CD4-positive, alpha-beta T cell treated with Interleukin-6 at 100 ng/mL for 8 hours (primary cell): ENCODE measurements at places on chromosomes 12 and 14.

DNA sequence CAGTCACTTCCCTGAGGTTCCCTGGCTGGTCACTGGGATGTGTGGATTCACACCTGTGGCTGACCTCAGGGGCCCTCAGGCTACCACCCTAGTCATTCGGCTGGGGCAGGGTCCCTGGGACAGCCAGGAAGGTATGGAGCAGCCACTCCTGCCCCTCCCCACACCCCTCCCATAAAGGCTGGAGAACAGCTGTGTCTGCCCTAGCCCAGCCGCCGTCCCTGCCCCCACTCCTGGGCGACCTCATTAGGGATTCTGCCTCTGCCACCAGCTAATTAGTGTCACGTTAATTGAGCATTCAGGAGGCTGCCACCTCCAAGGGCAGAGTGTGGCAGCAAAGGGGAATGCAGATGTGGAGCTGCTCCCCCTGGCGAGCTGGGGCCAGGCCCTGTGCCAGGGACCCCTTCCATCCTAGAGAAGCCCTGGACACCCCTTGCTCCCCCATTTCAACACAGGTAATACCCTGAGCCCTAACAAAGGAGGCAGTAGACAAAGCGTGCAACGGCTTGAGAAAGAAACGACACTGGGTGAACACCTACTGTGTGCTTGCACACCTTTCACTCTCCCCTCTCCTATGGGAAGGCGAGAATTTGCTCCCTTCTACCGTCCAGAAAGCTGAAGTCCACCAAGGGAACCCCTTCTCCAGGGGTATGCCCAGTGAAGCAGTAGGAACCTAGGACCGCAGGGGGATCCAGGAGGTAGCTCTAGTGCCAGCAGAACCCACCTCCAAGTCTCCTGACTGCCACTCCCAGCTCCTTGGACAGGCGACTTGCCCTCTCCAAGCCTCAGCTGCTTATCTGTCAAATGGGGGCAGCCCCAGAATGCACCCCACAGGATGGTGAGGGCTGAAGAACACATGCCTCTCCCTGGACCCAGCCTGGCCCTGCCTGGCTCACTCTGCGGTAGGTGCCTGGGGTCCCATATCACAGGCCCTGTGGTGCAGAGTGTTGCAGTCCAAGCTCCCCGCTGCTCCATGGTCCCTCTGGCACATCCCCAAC is 45.1 kb downstream of the FAM222A start:
- DNase-seq: no peak

DNA sequence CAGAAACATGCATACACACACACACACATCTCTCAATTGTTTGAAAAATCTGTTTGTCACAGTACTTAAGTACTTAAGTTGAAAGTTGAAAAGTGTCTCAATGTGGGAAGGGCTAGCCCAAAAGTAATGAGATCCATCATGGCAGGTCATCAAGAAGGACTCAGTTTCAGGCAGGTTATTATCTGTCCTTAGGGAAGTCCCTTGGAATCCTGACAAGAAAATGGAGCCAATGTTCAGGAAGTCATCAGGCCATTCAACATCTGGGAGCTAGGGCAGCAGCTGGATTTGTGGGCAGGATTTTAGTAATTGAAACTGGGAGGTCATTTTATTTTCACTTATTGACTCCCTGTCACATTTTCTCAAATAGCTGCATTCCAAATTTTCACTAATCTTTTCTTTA is 56.0 kb downstream of the MSRB3 start:
- DNase-seq: no peak

GRCh38 chr12:131159660-131160059 is 206.0 kb downstream of the ADGRD1 start:
- DNase-seq: no peak

DNA sequence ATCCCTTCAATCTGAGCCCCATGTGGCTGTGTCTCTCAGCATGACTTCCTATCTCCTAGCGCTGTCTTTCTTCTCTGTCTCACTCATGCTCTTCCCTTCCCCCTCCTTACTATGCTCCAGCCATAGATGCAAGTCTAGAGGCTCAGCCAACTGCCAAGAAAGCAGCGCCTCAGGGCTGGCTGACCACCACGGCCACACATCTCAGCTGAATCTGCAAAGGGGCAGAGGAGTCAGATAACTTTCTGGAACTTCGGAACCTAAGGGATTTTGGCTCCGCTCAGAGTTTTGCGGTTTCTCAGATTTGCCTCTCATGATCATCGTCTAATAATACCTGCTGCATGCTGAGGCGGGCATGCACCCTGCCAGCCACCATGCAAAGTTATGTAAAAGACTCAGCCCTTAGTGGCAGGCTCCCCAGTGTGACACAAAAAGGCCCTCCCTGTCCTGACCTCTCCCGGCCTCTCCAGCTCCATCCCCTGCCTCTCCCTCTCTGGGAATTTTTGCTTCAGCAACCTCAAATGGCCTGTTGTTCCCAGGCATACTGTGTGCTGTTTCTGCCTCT is 5.0 kb upstream of the FGF6 start:
- no peak for DNase-seq

DNA sequence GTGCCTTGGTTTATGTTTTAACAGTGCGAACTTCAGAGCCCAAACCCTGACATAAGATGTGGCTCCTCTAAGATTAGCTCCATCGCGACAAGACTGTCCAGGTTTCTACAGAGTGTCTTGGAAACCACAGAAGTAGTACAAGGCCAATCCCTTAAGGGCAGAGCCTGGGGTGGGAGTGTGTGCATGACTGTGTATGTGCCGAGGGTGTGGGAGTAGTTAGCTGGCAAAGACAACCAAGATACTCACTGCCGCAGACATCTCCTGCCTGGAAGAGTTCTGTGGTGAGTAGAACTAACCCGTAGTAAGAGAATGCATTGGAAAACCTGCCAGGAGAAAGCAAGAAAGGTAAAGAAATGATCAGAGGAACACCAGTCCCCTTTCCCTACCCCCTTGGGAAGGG is 54.1 kb downstream of the DAO start:
- no peak for DNase-seq
